ENCODE measurements at places on chromosomes 3 and 15.

DNA sequence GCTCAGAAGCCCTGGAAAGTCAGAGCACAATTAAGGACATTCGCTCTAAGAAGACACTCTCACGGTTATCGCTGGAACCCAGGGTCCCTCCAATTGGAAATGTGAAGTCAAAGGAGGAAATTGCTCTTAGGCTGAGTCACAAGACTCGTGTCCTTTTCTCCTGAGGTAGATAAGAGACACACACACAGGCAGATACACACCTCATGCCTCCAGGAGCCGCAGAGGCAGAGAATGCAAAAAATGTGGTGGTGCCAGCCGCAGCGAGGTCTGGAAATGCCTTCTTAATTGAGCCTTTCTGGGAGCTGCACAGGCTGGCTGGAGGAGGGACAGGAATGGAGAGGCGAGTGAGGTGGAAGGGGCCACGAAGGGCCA, 189.3 kb downstream of the OPA1 start:
- no peak for DNase-seq

DNA sequence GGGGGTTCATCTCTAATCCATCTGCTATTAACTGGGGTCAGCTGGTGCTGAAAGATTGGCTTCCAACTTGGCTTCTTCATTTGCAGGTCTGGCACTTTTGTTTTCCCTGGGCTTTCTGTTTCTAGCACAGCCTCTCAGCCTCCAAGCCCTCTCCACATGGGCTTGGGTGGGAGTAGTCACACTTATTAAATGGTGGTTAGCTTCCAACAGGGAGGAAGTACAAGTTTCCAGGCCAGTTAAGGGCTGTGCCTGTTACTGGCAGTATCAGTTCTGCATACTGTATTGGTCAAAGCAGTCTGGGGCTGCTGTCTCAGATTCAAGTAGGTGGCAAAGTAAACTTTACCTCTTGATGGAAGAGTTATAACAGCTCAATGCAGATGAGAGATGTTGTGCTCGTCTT, 627.1 kb upstream of the CCDC54 start:
- DNase-seq, result no peak

DNA sequence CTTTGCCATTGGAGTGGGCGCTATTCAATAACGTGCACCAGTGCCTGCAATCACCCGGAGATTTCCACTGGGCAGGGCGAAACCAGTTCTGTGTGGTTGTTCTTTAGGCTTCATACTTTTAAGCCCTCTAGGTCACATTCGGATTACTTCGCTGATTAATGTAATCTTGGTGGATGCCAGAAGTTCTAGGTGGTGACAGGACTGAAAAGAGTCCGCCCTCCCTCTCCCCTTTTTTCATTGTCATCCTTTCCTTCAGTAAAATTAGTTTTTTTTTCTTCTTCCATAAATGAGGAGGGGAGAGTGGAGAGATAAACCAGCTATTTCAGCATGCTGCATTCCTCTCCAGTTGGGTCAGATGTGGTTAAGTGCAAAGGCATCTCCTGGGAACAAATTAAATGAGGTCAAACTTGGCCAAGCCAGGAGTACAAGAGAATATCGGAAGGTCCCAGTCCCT, 2.3 kb upstream of the SLC2A2 start:
- DNase-seq, result no peak

- no peak for DNase-seq
Measured at GRCh38 chr15:81312790-81313543, 11.0 kb downstream of the STARD5 start.

GRCh38 chr3:140088513-140088912, 153.5 kb downstream of the CLSTN2 start:
- DNase-seq, result no peak

DNA sequence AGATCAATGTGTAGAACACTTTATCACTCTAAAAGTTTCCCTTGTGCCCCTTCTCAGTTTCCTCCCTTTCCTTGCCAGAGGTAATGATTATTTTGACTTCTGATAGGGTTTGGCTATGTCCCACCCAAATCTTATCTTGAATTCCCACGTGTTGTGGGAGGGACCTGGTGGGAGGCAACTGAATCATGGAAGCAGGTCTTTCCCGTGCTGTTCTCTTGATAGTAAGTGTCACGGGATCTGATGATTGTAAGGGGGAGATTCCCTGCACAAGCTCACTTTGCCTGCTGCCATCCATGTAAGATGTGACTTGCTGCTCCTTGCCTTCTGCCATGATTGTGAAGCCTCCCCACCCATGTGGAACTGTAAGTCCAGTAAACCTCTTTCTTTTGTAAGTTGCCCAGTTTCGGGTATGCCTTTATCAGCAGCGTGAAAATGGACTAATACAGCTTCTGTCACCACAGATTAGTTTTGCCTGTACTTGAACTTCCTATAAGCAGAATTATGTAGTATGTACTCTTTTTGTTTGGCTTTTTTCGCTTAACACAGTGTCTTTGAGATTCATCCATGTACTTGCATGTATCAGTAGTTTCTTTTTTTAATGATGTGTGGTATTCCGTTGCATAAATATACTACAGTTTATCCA, 7.2 kb downstream of the FEM1B start:
- no peak for DNase-seq

DNA sequence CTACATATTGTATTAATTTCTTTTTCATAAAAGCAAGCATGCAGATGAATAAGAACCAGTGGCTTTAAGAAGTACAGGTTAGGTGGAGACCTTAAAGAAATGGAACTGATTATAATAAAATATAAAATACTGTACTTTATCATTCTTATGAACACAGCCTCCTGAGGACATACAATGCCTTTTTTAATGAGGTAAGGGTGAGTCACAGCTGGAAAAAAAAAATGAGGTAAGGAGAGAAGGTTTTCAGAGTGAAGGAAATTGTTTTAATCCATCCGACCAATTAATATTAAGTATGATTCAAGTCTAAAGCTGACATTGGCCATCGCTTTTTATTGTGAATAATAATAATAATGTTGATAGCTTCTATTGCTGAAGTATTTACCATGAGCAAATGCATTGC, 170.3 kb upstream of the SOX2 start:
- DNase-seq, result no peak

GRCh38 chr3:197600796-197601565, 45.2 kb upstream of the BDH1 start:
- no peak for DNase-seq

GRCh38 chr3:72756900-72757299, 91.3 kb downstream of the SHQ1 start:
- no peak for DNase-seq

DNA sequence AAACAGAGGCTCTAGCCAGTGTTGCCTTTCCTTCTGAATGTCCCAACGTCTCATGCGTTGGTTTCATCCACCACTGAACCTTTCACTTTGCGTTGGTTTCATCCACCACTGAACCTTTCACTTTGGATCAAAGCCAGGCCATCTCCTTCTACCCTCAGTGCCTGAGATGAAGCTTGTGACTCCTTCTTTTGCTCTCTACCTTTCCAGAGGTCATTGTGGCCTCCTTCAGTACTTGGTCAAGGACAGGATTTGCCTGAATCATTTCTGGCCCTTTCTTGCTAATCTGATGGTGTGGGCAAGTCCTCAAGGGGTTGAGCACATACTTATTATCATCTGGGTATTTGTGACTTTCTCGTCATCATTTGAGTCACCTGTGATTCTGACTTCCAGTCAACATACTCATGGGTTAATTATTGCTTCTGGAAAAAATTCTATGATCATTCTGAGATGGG, 50.0 kb downstream of the SELENOT start:
- DNase-seq, result no peak

- DNase-seq, result no peak
Measured at GRCh38 chr3:24943961-24944360, 449.3 kb upstream of the THRB start.

DNA sequence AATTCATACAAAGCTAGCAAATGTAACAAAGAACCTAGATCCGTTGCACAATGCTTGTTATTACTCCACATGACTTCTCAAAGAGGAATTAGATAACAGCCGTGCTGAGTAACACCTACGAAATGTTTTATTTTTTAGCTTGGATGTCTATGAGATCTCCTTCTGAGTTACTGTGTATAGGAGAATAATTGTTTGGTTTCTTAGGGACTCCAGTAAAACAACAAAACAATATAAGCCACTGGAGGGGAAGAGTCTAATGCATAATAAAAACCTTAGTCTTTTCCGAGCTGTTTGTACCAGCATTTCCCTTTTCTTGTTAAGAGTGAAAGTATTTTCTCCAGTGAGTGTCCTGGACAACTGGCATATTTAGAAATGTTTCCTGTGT, 15.6 kb downstream of the SNAP23 start:
- DNase-seq, result no peak

DNA sequence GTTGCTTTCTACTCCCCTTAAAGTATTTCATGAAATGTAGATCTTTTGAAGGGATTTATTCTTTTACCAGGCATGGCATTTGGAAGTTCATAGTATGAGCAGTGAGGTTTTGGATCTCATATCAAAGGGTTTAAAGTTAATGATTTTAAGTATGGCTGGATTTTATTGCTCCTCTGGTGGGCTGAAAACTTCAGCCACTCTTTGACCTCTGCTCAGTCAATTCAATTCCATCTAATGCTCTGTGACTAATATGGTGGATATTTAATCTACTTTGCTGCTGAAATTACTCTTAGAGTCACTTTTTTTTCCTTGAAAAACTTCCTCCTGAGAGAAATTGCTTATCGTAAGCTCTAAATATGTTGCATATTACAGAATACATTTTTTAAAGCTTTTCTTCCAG, 218.6 kb downstream of the NR2F2 start:
- DNase-seq, result no peak

DNA sequence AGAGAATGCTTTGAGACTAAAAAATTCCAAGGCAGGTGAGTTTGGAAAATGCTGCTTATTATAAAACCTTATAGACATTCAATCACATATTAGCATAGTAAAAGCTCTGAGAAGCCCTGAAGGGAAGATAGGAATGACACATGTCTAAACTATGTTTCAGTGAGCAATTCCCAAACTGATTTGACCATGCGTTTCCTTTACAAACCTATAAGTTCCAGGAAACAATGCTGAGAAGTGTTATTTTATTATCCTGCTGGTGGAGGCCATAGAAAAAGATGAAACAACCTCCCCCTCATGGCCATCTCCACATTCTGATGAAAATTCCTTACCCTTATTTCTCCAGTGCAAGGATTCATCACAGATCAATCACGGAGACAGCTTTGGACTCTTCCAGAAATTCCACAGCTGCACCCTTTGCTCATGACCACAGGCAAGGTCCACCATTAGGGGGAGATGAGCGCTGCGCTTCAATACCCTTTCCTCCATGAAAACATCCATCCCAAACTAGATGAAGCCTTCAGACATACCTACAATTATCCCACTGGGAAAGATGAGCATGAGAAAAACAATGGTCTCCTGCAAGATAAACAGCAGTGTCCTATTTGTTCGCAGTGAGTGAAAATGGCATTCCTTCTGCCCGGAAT, 372.1 kb downstream of the MAGI1 start:
- DNase-seq, result no peak
